ENCODE measurements at places on chromosomes 13 and 19.

DNA sequence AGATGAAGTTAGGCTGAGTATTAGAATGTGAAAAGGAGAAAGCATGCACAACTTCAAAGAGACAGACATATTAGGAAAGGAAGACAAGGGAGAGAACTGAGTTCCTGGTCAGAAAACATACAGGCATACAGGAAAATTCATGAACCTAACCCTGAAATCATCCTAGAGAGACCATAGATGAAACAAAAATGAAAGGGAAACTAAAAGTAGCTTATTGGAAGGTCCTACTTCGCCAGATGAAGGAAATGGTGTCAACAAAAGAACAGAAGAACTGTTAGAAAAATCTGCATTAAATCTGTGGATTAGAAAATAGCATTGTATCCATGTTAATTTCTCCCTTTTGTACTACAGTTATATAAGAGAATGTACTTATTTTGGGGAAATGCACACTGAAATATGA, 169.0 kb upstream of the UFM1 start:
- DNase-seq, result no peak

- DNase-seq, result no peak
Measured at GRCh38 chr19:55095260-55096060, 19.8 kb downstream of the EPS8L1 start.

GRCh38 chr19:10871711-10872545, 575 bp downstream of the CARM1 start:
- no peak for DNase-seq

- no peak for DNase-seq
Measured at GRCh38 chr19:54484451-54484850, 11.4 kb upstream of the CDC42EP5 start.

DNA sequence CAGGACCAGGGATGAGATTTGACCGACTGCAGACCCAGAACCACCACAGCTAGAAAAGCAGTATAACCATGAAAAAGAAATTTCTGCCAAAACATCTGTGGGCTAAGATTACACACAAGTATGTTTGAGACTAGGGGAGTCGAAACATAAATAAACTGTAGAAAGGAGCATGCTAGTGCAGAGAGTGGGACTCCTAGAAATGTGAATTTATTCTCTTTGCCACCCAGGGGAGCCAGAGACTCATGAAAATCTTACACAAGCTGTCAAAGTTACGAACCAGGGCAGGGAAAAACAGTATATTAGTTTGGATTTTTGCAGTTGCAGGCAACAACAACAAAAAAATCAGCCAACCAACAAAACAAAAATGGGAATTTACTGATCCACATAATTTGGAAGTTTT, 12.3 kb upstream of the HSPH1 start:
- no peak for DNase-seq

GRCh38 chr13:49446473-49446872, 2.4 kb downstream of the SETDB2 start:
- DNase-seq, result no peak

- peak; percentile 43 for DNase-seq
Measured at GRCh38 chr19:12778017-12778904, 2.9 kb upstream of the HOOK2 start.

DNA sequence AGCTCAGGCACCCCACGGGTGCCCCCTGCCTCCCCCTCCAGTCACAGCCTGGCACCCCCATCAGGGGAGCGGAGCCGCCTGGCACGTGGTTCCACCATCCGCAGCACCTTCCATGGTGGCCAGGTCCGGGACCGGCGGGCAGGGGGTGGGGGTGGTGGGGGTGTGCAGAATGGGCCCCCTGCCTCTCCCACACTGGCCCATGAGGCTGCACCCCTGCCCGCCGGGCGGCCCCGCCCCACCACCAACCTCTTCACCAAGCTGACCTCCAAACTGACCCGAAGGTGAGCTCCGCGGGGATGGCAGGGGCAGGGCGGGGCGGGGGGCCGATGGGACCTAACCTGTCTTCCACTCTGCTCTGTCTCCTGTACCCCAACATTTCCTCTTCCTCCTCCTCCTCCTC, 25.0 kb downstream of the CKM start:
- DNase-seq, result no peak

DNA sequence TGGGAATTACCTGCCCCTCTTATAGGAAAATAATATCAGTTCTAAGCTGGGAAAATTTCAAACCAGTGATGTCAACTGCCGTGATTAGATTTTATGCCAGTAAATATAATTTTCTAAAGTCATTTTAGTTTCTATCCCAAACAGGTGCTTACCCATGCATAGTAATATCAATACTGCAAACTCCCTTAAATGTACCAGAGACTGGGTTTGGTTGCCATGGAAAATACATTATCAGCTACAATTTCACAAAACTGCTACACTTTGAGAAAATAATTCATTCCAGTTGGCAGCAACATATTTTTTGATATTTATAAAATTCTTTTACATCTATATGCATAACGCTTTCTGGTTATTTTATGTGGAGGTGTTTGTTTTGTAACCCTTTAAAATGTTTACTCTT, 143.5 kb downstream of the SLC7A1 start:
- no peak for DNase-seq

DNA sequence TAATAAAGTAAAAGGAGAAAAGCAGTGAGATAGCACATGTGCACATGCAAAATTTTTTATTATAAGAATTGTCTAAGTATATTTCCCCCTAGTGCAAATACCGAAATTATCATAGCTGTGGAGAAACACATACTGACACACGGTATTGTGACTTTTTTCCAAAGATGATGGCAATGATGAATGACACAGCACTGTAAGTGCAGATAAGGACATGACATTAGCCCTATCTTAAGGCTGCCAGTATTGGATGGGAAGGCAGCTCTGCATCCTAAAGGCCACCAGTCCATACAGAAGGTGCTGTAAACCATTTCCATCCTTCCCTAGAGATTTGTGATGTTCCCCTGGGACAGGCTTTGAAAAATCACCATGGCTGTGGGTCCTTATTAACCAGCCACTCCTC, 11.5 kb upstream of the MICU2 start:
- DNase-seq, result no peak

GRCh38 chr13:39016087-39016486, 21.8 kb downstream of the PROSER1 start:
- no peak for DNase-seq

DNA sequence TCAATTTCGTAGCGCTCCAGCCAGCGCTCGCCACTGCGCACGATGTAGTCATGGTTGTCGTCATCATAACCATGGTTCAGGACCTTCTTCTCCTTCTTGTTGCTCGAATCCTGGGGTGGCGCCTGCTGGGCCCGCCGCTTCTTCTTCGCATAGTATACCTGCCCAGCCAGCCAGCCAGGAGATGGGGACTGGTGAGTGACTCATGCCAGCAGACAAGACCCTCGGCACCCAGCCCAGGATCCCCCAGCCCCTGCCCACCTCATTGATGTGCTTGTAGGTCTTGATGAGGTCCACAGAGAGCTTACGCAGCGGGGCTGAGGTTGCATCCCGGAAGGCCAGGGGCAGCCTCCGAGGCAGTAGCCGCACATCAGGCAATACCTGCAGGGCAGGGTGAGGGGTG, 3.6 kb downstream of the DYRK1B start:
- DNase-seq, result no peak

DNA sequence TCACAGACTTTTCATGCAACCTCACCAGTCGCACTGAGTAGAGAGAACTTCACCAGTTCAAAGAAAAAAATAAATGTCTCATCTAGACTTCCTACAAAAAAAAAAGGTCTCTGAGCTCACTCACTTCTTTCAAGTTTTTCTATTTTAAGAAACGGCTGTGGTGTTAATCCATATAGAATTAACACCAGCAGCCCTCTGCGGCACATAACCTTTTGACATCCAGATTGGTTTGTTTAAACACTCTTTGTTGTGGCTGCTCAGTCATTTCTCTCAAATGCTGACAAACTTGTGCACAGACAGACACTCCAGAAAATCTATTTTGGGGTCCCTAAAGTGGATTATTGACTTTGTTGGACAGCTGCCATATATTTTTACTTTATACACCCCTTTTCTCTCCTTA, 874.9 kb downstream of the EFNB2 start:
- DNase-seq, result no peak

GRCh38 chr13:27367570-27367969, 56.8 kb upstream of the GTF3A start:
- DNase-seq, result no peak

GRCh38 chr19:38705197-38706019, 38.9 kb downstream of the CAPN12 start:
- DNase-seq, result no peak

GRCh38 chr13:51956717-51957116, 54.5 kb downstream of the ATP7B start:
- DNase-seq, result no peak

- no peak for DNase-seq
Measured at GRCh38 chr19:37333457-37333856, 37.4 kb upstream of the ZNF527 start.

- no peak for DNase-seq
Measured at GRCh38 chr13:29165840-29166239, 345.7 kb downstream of the MTUS2 start.

GRCh38 chr13:103403148-103403740, 337.0 kb upstream of the SLC10A2 start:
- no peak for DNase-seq

- DNase-seq, result no peak
Measured at GRCh38 chr19:36685835-36686234, 1.6 kb upstream of the ZNF567 start.

DNA sequence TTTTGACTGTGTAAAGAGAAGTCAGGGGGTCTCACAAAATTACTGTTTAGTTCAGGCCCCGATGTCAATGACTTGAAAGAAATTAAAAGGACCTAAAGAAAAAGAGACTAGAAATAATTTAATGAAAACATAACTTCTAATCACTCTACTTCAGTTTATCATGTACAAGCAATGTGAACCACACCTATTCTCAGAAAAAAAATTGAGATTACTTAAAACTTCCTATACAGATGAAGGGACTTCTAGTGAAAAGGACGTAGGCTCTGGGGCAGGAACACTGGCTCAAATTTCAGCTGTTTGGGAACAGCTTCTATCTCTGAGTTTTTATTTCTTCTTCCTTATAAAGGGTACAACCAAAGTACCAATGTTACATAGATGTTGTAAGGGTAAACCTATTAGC, 38.0 kb downstream of the TPT1 start:
- no peak for DNase-seq

DNA sequence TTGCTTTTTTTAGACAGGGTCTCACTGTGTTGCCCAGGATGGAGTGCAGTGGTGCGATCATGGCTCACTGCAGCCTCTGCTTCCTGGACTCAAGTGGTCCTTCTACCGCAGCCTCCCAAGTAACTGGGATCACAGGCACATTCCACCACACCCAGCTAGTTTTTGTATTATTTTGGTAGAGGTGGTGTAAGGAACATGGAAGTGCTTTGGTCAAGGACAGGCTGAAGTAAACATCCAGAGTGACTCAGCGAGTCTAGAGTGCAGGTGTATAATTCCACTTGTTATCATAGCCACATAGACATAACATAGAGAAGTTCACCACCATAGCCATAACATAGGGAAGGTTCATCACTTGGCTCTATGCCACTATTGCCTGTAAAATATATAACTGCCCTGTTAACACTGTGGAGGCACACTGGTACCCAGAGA, 98.6 kb downstream of the RBM26 start:
- no peak for DNase-seq

- no peak for DNase-seq
Measured at GRCh38 chr13:108034909-108035410, 180.4 kb downstream of the LIG4 start.

GRCh38 chr19:17078036-17078919, 2.7 kb downstream of the MYO9B start:
- DNase-seq, result no peak

DNA sequence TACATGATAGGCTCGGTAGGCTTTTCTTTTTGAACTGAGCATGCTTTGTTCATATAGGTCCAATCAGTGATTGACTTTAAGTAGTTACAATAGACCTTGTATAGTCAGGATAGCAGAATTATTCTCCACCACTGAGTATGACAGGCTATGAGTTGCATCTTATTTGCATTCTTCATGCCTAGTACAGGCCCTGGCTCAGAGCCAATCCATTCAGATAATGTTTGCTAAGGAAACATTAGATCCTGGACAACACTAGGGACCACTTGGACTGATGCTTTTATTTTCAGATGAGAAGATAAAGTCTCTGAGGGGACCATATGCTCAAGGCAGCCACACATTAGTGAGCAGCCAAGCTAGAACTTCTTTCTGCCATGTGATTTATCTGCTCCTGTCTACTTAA, 133.9 kb downstream of the KL start:
- DNase-seq, result no peak

DNA sequence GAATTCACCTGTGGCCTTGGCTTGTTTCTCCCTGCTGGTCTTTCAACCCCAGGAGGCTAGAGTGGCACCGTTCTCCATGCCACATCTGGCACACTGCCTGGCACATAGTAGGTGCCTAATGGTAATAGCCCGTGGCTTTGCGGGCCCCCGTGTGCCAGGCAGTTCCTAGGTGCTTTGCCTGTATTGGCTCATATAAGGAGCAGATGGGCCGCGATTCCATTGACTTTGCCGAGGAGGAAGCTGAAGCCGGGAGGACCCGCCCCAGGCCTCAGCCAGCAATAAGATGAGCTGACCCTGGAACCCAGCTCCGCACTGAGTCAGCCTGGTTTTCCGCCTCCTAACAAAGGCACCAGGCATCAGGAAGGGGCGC, 807 bp downstream of the PGLYRP1 start:
- no peak for DNase-seq

DNA sequence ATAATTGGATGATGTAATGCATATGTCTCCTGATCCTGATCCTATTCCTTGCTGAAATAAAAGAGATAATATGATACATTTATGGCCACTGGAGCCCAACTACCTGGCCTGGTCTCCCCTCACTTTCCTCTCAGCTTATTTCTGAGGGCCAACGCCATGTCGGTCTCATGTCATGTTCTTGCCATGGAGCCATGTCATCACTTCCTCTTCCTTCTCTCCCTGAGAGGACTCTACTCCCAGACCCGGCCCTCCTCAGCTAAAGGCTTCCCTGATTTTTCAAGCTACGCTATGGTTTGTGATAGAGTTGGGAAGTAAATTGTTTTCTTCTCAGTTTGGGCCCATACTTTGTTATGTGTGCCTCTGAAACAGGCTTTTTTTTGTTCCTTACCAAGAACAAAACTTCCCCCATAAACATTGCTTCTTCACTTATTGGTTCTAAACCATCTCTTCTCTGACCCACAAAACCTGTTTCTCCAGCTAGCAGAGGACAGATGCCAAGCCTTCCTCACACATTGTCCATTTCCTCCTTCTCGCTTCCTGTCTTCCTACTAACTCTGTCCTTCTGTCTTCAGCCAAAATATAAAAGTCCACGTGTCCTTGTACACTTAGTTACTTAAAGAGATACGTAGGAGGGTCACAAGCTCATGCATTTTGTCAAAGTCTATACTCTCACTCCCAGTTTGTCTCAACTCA, 319.9 kb upstream of the DACH1 start:
- no peak for DNase-seq

- no peak for DNase-seq
Measured at GRCh38 chr13:79846386-79846785, 365.4 kb downstream of the NDFIP2 start.

Data from stimulated activated naive CD4-positive, alpha-beta T cell (primary cell).